ENCODE measurements at places on chromosomes 4 and X.

GRCh38 chr4:4330794-4331193 lies 40.7 kb downstream of the ZBTB49 start:
- no peak for DNase-seq

DNA sequence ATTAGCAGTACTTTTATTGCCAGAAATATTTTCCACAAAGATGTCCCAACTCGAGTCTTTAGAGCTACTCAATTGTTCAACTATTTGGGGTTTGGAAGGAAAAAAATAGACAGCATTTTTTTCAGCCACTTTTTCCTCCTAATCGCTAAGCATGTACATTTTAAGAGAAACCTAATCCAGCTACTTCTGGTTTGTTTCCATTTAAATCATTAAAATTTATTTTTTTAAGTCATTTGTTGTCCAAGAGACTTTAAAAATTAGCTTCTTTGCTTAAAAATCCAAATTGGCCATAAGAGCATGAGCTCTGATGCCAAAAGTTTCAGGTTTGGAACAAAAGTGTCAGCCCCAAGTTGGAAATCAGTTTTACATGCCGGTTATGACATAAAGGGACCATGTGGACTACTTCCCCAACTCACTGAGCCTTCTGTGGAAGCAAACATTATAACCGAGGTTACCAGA lies 186.3 kb upstream of the INTU start:
- DNase-seq = no peak

- DNase-seq = no peak
Measured at GRCh38 chrX:50865311-50865710, 45.2 kb upstream of the BMP15 start.

DNA sequence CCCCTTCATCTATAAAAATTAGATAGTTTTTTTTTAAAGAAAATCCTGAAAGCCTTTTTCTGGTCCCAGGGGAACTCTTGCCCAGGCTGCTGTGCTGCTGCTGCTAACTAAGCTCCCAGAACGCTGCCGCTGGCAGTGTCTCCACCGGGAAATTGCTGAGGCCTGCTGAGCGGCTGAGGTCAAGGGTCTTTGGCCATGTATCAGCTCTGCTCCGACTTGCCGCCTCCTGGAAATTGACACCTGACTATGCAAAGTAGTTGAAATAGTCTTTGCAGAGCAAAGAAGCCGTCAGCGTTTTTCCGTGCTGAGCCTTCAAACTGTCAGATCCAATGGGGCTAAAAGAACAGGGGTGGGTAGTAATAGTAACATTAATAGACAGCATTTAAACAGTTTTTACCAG lies 839 bp downstream of the QDPR start:
- DNase-seq = no peak

GRCh38 chr4:187663076-187663475 lies 332.5 kb upstream of the ZFP42 start:
- DNase-seq = no peak

DNA sequence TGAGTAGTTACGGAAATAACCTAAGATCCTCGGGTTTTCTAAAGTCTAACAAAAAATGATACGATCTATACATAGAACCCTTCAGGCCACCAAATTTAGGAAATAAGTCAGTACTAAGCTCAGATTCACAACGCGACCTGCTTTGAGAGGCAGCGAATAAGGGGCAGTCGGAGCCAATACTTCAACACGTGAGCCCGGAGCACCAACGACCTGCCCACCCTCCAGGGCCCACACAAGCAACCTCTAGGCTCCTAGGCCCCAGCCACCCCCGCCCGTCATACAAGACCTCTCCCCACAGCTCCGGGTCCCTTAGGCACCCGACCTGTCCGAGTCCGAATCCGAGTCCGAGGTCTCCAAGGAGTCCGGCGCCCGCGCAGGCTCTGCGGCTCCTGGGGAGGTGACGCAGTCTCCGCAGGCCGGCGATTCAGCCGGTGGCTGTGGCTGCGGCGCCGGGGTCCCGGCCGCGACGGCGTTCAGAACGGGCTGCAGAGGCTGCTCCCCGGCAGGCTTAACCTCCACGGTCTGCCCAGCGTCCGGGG lies 580 bp downstream of the NAF1 start:
- DNase-seq = peak; percentile 79

GRCh38 chrX:41085512-41085877 lies 250 bp downstream of the USP9X start:
- DNase-seq = peak; percentile 82

GRCh38 chr4:169756971-169757574 lies 671 bp downstream of the HPF1 start:
- peak; percentile 9 for DNase-seq

GRCh38 chrX:100353326-100353725 lies 56.7 kb downstream of the PCDH19 start:
- DNase-seq = no peak

- peak; percentile 8 for DNase-seq
Measured at GRCh38 chr4:1793496-1793840, 375 bp downstream of the FGFR3 start.

DNA sequence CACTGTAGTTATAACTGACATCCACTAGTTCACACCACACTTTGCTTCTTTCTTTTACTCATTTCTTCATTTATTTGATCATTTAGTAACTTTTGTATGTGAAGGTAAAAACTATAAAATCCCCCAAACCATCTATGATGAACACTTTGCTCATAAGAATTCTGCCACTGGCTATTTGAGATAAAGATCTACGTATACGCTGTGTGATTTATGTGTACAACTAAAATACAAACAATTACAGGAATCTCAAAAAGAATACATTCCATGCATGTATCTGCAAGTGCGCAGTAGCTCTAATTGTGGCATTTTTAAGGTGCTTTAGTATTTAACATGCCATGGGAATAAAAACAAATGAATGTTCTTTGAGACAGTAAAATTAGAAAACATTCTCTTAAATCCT lies 156.9 kb upstream of the NAP1L5 start:
- no peak for DNase-seq

- no peak for DNase-seq
Measured at GRCh38 chr4:164847016-164847415, 30.0 kb upstream of the APELA start.

DNA sequence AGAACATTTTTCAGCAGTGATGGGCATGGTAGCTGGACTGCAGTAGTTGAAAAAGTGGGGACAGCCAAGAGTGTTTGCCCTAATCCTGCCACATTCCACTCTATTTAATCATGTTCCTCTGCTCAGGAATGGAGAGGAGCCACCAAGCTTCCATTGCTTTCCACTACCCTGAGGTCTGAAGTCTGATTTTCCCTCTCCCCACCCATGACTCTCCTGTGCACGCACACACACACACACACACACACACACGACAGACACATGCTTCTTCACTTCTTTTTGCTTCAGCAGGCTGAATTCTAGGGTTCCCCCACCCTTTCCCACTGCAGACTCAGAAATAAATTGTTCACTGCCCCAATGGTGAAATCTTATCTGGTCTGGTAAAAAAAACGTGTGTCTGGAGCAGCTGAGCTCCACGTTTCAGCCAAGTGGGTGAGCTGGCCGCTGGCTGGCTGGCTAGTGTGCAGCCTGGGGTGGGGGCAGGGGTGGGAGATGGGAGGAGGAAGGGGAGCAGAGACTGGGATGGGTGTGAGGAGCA lies 142.7 kb upstream of the NALF2 start:
- no peak for DNase-seq

DNA sequence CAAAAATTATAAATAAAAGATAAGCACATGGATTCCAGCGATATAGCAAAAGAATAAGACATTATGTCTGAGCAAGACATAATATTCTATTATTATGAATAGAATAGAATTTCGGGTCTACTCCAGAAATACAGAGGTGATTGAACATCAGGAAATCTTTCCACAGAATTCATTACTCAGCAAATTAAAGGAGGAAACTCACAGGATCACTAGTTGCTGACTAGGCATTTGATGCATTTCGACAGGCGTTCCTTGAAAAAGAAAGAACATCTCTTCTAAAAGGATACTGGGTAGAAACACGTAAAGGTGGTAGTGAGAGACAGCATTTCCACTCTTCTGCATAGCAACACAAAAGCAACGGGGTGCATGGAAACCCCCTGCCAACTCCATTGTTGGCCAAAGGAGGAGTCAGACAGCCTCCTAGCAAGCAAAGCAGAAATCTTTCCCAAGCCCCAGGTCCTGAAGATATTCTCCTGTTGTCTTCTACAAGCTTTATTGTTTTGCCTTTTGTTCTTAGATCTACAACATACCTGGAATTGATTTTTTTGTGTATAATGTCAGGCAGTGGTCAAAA lies 14.3 kb upstream of the PDZD4 start:
- DNase-seq = no peak

- no peak for DNase-seq
Measured at GRCh38 chr4:17370818-17371217, 141.1 kb downstream of the QDPR start.

DNA sequence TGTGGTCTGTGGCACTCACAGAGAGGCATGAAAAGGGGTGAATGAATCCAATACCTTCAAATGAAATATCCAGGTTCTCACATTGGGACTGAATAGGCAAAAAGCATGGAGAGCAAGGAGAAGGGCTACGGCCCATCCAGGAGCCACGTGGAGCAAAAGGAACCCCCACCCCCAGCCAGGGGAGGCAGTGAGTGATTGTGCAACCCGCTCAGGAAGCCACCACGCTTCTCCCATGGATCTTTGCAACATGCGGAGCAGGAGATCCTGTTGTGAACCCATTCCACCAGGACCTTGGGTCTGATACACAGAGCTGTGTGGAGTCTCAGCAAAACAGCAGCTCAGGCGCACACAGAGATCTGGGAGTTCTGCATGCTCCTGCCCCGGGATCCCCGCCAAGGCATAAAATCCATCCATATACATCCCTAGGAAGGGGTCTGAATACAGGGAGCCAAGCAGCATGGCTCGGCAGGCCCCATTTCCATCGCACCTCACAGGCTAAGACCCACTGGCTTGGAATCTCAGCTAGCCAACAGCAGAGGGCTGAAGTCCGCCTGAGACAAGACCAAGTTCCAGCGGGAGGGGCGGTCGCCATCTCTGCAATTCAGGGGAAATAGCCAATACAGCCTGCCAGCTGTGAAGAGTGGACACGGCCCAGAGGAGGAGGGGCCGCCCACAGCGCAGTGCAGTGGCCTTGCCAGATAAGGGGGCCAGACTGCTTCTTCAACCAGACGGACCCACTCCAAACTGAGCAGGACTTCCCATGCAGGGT lies 80.2 kb downstream of the FGF16 start:
- DNase-seq = no peak

DNA sequence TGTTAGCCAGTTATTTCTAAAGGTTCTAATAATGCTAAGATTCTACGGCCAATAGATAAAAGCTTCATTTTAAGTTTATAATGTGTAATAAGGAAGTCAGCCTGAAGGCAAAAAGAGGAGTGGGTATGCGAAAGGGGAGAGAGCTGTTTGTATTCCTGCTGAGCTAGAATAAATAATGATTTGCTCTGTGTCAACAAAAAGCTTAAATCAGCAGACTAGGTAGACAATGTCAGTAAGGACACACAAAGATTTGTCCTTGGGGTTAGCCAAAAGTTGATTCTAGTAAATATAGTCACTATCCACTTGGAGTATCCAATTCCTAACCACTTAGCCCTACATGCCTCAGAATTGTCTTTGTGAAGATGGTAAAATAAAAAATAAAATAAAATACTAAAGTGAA lies 90.3 kb upstream of the GRIA3 start:
- no peak for DNase-seq

- DNase-seq = no peak
Measured at GRCh38 chr4:42711496-42711895, 54.6 kb upstream of the ATP8A1 start.

DNA sequence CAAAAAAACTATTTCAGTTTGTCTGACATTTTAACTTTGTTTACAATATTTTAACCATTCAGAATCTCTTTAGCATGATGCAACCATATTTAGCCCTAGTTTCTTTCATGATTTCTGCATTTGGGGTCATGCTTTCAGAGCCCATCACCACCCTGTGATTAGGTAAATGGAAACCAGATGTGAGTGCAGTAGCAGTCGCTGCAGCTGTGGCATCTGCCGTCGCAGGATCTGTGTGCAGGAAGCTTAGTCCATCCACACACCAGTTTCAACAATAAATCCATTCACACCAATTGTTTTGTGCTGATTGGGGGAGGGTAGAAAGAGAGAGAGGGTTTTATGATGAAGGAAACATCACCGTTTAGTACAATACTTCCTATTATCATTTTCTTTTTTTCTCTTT lies 130.5 kb downstream of the CPEB2 start:
- no peak for DNase-seq

DNA sequence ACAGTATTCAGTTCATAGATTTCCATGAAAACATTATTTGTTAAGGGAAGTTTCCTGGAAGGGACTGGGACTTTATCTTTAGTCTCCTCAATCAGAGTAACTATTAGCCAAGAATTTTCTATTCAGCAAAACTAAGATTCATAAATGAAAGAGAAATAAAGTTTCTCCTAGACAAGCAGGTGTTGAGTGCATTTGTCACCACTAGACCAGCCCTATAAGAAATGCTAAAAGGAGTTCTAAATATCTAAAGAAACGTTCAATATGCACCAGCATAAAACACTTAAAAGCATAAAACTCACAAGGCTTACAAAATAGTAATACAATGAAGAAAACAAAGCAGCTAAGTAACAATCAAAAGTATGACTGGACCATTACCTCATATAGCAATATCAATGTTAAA lies 423.0 kb downstream of the TECRL start:
- no peak for DNase-seq

GRCh38 chrX:155218777-155219176 lies 2.5 kb downstream of the VBP1 start:
- no peak for DNase-seq

GRCh38 chrX:136261321-136261720 lies 10.1 kb upstream of the MAP7D3 start:
- no peak for DNase-seq

DNA sequence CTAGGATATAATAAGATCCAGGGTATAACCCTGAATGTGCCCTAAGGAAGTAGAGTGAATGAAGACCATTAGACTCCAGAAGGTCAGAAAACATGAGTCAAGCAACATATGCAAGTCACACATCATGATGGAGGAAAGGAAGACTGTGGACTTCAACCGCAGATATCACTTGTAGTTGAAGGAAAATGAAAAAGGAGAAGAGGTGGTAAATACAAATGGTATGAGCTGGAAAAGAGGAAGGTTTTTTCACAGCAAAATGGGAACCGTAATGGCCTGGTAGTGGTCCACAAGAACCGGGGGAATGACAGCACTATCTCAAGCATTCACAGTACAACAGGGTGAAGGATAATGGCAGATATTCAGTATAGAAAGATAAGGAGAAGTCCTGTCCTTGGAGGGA lies 5.2 kb upstream of the SCFD2 start:
- DNase-seq = no peak

DNA sequence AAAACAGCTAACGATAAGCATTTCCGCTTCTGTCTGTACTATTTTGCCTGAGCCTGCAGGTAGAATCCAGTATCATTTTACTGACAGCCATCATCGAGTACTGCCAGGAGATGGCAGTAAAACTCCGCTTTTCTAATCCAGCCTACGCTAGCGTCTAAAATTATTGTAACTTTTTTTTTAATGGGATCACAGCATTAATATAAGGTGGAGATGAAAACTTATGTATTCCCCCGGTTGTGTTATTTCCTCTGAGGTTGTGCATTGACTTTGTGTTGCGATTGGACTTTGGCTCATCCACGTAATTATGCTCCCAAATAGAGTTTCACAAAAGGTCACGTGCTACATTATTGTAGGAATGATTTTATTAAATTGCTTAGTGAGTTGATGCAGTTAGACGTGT lies 248.1 kb downstream of the C4orf33 start:
- no peak for DNase-seq
